ENCODE measurements at places on chromosomes 16 and 17.

DNA sequence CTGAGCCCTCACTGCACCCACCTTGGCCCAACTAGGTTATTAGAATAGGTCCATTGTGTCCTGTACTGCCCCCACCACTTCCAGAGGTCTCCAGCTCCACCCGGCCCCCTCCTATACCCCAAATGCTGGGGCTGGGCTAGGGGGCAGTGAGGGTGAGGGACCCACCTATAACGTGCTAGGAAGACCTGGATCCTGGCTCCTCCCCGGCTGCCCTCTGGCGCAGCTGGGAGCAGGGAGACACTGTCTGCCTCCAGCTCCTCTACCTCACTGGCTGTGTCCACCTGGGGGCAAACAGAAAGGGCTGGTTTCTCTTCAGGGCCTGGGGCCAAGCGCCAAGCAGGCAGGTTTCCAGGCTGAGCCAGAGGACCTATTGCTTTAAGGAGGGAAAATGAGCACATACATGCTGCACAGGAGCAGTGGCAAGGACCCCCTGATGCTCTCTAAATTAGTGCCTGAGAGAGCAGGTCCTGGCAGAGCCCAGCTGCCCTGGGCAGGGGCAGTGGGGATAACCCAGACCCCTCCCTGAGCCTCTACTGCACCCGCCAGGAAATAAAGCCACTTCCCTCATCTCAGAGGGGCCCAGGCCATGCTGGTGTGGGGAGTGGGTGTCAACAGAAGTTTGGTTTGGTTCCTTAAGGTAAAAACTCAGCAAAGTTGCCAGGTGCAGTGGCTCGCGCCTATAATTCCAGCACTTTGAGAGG lies 12.2 kb downstream of the TSPOAP1 start:
- no peak for DNase-seq

- no peak for DNase-seq
Observed at GRCh38 chr17:12731839-12732238, 57.5 kb upstream of the ARHGAP44 start.

- DNase-seq, result no peak
Observed at GRCh38 chr17:38749223-38750043, 1.3 kb upstream of the PCGF2 start.

DNA sequence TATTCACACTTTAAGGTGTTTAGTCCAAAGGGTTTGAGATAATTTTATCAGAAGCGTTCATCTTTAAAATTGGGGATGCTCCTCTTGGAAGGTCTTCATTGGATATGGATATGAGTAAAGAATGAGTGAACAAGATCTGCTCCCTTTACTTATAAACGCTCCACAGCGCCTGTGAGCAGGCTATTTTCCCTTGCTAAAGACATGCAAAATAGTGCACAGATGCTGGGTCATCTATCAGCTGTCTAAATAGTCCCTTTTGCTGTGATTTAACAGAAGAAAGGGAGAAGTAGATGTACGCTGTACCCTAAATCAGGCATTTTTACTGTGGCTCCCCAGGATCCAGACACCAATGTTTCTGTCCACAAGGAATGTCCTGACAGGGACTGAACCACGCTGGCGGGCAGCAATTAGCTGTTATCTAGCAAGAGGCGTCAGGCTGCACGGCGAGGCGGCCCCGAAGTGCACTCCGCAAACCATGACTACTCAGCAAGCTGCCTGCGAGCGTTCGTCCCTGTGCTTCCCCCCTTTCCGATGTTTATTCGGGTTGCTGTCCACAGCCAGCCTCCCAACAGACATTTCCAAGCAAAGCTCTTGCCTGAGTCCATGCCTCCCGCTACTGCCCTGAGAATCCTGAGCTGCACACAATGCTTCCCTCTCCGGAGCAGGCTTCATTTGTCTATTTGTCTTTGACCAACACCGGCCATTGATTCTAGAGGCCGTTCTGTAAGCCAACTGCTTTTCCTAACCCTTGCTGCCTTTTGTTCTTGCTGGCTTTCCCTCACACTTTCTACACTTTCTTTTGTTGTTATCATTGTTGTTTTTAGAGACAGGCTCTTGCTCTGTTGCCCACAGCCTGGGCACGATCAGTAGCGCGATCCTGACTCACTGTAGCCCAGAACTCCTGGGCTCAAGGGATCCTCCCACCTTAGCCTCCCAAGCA lies 55.7 kb upstream of the CNEP1R1 start:
- no peak for DNase-seq

GRCh38 chr16:72989579-72990551 lies 58.1 kb downstream of the ZFHX3 start:
- no peak for DNase-seq

GRCh38 chr17:30321314-30321713 lies 12.5 kb downstream of the TMIGD1 start:
- no peak for DNase-seq

- no peak for DNase-seq
Observed at GRCh38 chr17:49110509-49110908, 22.1 kb upstream of the B4GALNT2 start.

DNA sequence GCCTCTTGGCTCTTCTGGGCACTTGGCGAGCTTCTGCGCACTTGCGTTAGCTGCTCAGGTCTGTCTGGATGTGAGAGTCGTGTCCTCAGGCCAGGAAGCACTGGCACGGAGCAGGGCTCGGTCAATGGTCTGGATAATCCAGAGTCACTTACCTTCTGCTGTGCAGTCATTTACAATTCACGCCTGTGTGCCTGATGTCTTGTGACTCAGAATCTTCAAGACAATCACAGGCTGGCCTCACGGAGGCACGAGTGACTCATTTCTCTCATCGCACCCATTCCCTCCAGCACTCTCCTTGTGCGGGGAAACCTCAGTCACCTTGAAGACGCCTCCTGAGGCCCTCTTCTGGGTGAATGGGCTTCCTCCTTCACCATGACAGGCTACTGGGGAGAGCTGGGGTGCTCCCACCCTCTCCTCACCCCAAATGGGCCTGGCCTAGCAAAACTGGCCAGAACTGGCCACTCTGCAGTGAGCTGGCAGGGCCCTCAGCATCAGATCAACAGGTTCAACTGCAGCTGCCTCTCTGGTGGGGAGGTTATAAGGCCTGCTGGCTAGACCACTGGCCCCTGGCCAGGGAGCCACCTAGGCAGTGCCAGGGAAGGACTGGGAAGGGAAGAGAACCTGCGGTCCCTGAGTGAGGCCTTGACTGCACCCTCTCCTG lies 1.9 kb upstream of the CAPN15 start:
- DNase-seq, result no peak

DNA sequence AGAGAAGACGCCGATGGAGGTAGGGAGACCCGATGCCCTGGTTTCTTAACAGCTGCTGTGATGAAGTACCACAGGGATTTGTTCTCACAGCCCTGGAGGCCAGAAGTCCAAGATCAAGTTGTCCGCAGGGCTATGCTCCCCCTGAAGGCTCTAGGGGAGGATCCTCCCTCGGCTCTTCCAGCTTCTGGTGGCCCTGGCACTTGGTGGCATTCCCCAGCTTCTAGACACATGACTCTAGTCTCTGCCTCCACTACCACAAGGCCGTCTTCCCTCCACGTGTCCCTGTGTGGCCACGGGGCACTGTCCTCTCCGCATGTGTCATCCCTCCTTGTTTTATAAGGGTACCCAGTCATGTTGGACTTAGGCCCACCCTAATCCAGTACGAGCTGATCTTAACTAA lies 375.2 kb downstream of the SLC39A11 start:
- no peak for DNase-seq

- no peak for DNase-seq
Observed at GRCh38 chr17:79478051-79478461, 132.8 kb downstream of the RBFOX3 start.

DNA sequence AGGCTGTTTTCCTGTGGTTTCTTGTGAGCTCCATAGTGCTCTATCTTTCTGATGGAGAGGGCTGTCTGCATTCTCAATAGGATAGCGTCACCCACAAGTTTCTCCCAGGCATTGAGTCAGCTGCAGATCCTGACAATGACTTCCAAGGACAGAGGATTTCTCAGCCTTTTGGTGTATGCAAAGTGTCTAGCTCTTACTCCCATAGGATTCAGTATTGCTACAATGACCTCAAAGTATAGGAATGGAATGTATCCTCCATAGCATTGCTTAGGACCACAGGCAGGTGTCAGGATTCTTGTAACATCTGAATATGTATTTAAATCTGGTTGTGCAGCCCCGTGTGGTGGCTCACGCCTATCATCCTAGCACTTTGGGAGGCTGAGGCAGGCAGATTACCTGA lies 32.3 kb downstream of the SMIM36 start:
- DNase-seq, result no peak

- DNase-seq, result no peak
Observed at GRCh38 chr17:61399131-61400065, at the start of gene TBX2. Gene TBX2 (plus strand): TSS chr17:61399843. CDS start chr17:61400177, 334 bp downstream.

GRCh38 chr16:66959704-66960161 lies 1.3 kb upstream of the CES3 start:
- no peak for DNase-seq

GRCh38 chr17:33964344-33964979 lies 290.6 kb upstream of the CCL2 start:
- DNase-seq, result no peak

- DNase-seq, result no peak
Observed at GRCh38 chr16:89485701-89486246, 4.6 kb downstream of the ANKRD11 start.

DNA sequence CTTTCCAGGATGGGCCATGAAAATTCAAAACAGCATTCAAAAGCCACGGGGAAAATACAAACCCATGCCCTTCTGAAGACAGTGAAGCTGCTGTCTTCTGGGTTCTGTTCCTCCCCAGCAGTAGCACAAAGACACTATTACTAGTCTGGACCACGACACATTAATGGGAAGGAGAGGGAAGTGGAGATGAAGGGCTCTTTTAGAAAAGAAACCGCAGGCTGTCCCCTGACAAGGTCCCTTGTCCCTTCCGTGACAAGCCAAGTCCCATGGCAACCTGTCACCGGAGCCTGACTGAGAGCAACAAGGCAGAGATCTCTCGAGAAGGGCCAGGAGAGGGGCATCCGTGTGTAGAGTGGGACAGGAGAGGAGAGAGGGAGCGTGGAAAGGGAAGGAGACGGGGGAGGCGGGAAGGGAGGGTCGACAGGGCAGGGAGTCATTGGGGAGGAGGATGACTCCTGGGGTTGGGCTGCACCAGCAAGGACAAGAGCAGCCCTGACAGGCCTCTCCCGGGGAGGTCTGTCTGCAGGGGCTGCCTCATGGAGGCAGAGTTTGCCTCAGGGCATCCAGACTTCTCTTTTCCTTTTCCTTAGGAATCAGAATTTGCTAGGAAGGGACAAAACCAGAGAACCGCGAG lies 436.2 kb downstream of the SLC39A11 start:
- DNase-seq, result no peak

GRCh38 chr17:20310481-20310880 lies 156.9 kb downstream of the LGALS9B start:
- DNase-seq, result no peak

All from stimulated activated CD8-positive, alpha-beta memory T cell treated with anti-CD3 and anti-CD28 coated beads, Interleukin-7, amount 100 ng/mL, for 1 hour (primary cell).